ENCODE measurements at places on chromosomes 7 and 10.
A peak's percentile ranks its signal among the peaks of the same experiment; 100 is the strongest.

DNA sequence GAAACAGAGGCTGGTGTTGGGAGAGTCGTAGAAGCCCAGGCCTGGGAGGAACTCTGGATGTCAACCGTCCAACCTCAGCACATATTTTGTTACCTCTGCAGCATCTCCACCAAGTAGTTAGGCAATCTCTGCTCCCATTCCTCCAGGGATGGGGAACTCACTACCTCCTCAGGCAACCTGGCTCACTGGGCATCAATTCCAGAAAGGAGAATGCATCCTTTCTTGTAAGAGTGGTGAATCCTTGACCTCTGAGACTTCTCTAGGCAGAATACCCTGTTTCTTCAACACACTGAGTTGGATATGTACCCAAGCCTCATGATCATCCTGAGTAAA is 136.7 kb upstream of the ZMIZ1 start:
- no peak for DNase-seq

DNA sequence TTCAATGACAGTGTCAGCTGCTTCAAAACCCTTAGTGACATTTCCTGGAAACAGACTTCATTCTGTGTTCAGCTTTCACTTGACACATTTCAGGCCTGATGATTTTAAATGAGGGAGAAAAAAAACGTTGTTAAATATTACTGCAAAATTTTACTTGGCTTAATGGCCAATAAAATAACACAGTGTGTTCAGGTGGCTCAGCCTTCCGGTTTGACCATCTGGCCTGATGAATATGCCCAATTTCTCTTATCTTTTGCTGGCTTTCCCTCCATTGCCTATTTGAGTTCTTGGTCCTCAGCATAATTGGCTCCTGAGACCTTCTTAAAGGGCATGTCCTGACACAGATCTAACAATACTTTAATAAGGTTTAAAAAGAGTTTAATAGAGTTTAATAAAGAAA is 462.4 kb downstream of the ADRA2A start:
- no peak for DNase-seq

- DNase-seq: no peak
Observed at GRCh38 chr10:19845503-19846368, 29.5 kb downstream of the PLXDC2 start.

- no peak for DNase-seq
Observed at GRCh38 chr7:37320848-37321468, 127.7 kb downstream of the ELMO1 start.

- no peak for DNase-seq
Observed at GRCh38 chr10:13792006-13792405, 205.2 kb downstream of the PRPF18 start.

DNA sequence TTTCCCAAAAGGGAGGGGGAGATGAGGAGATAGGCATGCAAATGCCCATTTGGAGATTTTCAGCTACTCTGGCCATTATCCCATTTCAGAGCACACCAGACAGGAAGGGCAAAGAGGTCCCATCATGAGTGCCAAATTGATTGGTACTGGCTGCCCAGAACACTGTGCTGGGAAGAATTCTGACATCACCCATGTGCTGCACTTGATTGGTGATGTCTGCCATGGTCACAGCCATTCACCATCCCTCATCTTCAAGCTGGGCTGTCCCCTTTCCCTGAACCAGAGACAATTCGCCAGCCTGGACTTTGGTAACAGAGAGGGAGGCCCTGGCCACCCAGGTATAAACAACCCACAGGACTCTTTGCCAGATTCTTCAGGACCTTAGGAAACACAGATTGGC is 23.2 kb upstream of the RADIL start:
- DNase-seq: no peak

DNA sequence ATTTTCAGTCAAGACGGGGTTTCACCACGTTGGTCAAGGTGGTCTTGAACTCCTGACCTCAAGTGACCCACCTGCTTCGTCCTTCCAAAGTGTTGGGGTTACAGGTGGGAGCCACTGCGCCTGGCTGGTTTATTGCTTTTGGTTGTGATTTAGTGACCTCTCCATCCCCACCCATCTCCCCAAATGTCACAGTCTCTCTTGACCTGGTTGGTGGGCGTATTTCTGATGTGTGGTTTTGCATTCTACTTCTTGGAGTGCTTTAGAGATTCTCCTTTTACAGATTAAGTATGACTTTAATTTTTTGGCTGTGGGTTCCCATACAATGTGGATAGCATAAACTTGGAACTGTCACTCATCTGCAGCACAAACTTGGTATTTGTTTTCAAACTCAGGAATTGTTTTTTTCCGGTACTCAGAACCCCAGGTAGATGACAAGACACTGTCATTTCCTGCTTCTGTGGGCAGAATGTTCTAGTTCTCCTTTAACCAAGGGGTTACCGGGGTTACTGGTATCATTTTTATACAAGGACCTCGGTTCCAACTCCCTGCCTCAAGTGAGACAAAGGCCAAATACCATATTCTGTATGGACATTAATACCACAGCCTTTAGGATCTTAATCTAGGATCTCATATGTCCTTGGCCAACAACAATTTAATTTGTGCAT is 50.5 kb downstream of the MRC1 start:
- no peak for DNase-seq

GRCh38 chr10:119919271-119919670 is 26.7 kb downstream of the SEC23IP start:
- DNase-seq: no peak

DNA sequence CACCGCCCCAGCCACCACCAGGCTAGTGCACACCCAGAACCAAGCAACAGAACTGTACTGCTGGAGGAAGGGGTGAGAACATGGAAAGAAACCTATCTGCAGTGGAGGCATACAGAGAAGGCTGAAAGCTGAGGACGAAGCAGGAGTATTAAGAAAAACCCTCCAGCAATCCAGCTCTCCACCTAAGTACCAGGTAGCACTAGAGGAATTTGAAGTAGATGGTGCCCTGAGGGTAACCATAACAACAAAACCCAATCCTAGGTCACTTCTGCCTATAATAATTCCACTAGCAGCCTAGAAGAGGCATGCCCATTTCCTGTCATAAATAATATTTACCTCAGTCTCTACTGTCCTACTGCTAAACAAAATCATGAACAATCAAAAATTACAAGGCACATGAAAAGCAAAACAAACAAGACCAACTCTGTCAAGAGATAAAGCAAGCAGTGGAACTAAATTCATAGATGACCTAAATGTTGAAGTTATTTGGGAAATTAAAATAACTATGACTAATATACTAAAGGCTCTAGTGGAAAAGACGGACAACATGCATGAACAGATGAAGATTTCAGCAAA is 51.1 kb downstream of the HYCC1 start:
- DNase-seq: no peak

GRCh38 chr7:71868797-71869196 is 543.3 kb downstream of the CALN1 start:
- no peak for DNase-seq

GRCh38 chr10:29546773-29547313 is 87.9 kb downstream of the SVIL start:
- no peak for DNase-seq

DNA sequence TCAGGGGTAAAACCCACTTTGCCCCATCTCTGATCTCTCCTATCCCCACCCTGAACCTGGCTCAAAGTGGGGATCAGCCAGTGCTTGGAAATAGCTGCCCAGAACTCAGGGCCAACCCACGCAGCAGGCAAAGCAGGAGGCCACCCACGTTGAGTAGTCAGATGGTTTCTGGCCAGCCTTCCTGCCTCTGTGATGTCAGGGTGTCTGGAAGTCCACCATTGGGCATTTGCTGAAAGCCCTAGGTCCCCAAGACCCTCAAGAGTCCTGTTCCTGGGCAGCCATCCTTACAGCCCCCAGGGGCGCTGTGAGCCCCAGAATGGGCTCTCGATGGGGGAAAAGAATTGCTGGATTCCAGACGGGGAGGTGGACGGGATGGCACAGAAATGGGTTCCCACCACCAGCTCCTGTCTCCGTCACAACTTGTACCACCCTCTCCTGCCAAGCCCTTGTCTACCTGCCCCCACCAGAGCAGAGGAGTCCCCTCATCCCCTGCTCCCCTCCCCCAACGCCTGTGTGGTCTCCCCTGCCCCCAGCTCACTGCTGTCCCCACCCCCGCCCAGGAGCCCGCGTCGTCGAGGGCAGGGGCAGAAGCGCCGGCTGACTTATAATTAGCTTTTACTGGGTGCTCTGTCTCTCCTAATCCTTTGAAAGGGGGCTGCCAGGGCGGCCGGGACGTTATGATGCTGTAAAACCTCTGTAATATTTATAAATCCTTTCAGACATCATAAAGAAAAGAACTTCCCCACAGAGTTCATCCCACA is 3.9 kb downstream of the MYL10 start:
- no peak for DNase-seq

DNA sequence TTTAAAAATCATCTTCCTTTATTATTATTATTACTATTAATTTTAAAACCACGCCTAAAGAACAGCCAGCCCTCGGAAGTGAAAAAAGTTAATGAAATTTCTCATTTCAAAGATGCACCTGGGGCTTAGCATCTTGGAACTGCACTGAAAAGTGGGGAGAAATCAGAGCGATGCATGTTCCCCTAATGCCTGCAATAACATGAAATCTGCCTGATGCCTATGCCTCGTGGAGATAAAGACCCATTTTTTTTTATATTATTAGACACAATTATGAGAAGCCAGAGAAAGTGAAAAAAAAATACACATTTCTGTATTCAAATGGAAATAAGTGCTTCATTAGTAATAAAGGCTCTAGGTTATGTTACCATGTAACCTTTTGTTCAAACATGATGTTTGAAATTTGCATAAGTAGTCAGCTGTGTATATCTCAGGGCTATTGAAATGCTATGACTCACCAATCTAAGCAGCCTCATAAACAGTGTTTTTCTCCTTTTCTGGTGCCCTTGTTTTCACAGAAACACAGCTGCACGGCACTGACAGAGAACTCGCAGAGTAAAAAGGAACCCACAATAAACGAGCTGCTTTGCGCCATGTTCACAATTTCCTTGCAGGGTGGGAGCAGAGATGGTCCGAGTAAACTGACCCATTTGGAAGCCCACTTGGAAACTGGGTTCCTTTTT is 175.8 kb upstream of the PRKCQ start:
- DNase-seq: no peak

DNA sequence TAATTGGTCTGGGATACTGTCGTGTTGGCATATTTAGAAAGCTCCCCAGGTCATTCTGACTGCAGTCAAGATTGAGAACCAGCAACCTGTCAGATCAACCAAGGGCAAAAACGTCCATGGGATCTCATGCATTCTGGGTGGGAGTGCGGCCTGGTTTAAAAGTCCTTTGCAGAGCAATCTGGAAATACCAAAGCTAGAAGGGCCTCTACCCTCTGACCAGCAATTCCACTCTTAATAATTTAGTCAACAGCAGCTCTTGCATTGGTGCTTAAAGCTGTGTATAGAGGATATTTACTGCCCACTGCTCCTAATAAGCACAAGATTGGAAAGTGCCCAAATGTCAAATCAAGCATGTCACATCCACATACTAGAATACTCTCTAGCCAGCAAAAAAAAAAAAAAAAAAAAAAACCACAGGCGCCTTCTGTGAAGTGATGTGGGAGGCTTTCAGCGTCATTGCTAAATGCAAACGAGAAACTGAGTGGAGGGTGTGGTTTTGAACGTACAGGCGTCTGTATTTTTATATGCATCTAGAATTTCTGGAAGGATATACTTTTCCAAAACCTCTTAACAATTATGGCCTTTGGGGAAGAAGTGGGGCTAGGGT is 44.8 kb upstream of the HSPA12A start:
- DNase-seq: no peak

DNA sequence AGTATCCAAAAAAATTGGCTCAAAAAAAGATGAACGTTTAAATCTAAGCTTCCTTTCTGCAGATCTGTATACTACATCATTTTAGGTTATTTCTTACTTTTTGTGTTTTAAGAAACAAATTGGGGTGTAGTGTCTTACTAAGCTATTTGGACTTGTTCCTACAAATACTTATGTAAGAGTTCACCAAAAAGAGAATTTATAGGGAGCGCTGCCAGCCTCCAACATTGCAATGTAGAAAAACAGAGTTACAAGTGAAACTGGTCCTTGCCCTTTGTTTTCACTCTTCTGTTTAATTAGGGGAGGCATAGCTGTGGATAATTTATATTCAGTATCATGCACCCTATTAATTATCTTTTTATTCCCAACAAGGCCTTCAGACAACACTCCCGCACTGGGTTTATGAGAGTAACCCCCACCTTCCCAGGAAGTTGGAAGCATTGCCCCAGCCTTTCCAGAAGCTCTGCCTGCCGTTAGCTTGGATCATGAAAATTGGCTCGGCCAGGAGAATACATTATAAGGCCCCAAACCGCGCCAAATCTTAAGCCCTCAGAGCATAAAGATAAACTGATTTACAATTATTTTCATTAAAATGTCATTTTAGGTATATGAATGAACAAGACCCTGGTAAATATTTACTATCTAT is 261.8 kb upstream of the KLF6 start:
- no peak for DNase-seq

GRCh38 chr7:46871516-46871915 is 710.4 kb downstream of the TNS3 start:
- no peak for DNase-seq

- DNase-seq: no peak
Observed at GRCh38 chr7:141949911-141950310, 3.1 kb upstream of the CLEC5A start.

- no peak for DNase-seq
Observed at GRCh38 chr7:22832401-22832800, 9.8 kb upstream of the TOMM7 start.

DNA sequence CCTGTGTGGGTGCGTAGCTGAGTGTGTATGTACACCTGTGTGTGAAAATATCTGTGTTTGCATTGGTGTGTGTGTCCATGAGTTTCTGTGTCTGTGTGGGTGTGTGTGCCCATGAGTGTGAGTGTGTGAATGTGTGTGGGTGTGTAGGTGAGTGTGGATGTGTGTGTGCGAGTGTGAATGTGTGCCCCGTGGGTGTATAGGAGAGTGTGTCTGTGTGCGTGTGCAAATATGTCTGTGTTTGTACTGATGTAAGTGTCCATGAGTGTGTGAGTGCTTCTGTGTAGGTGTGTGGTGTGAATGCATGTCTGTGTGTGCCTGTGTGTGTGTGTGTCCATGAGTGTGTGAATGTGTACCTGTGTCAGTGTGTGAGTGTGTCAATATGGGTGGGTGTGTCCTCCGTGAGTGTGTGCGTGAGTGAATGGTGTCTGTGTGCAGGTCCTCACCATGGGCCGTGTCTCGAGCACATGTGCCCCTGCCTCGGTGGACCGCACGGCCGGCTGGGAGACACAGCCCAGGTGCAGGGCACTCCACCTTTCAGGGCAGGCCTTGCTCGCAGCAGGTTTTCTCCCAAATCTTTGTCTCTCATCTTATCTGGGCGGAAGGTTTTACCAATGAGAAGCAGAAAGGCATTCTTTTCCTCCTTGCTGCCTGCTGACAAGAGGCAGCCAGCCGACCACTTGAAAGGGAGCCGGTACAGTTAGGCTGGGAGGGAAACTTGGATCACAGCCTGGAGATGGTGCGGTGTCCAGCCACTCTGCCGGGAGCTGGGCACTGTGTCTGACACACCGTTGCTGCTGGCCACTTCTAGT is 107.1 kb upstream of the FAM20C start:
- DNase-seq: peak; percentile 37

GRCh38 chr7:36506820-36507219 is 117.2 kb downstream of the ANLN start:
- DNase-seq: no peak

GRCh38 chr7:118350260-118350659 is 125.8 kb downstream of the ANKRD7 start:
- DNase-seq: no peak

- DNase-seq: no peak
Observed at GRCh38 chr10:66804962-66805361, 120.9 kb upstream of the LRRTM3 start.
